ENCODE measurements at places on chromosomes 13 and 19.

DNA sequence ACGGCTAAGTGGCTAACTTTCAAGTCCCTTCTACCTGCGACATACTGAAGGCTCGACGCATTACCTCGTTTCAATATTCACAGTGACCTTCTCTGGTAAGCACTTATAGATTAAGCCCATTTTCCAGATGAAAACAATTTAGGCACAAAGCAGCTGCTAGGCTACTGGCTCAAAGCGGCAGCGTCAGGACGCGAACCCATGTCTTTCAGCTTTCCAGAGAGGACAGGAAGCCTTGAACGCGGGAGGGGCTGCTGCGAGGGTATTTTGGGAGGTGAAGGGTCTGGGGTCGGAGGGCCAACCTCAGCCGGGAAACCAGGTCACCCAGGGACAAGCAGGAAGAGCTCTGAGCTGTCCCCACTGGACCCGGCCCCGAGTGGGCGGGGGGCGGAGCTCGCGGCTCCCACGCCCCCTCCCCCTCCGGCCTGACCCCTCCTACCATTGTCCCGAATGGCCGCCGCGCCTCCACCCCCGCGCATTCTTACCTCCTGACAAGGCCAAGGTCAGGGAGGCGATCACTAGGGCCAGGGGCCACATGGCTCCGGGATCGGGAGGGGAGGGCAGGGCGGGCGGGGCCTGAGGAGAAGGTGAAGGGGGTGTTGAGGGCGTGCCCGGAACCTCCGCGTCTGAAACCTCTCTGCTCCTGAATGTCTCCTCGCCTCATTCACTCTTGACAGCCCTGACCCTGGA, at the start of gene KLK13:
Gene KLK13 (minus strand): TSS at position 559 of the 687 bp plus-strand sequence. CDS start 25 bp downstream, at position 534.
- no peak for DNase-seq

GRCh38 chr13:106996867-106997618, 429.1 kb upstream of the ARGLU1 start:
- no peak for DNase-seq

- no peak for DNase-seq
These were observed 24.7 kb downstream of the FRY start for GRCh38 chr13:32056316-32056715.

- no peak for DNase-seq
These were observed 9.7 kb downstream of the DEDD2 start for GRCh38 chr19:42207767-42208271.

DNA sequence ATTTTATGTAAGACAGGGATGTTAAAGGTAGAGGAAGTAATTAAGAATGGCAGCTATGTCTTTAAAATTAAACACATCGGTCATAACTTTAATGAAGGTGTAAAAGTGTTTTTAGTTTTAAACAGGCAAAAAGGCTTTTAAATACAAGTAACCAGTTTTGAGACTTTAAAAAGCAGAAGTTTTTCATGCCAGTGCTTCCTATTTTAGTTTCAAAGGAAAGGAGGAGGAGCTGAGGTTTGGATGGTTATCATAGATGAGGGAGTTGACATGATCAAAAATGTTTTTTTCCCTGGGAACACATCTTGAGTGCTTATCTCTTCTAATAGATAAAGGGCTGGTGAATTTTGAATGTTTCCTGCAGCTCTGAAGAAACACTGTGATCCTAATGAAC, 42.9 kb downstream of the LRCH1 start:
- no peak for DNase-seq

GRCh38 chr13:98523455-98524102, 53.3 kb downstream of the STK24 start:
- DNase-seq, result no peak

DNA sequence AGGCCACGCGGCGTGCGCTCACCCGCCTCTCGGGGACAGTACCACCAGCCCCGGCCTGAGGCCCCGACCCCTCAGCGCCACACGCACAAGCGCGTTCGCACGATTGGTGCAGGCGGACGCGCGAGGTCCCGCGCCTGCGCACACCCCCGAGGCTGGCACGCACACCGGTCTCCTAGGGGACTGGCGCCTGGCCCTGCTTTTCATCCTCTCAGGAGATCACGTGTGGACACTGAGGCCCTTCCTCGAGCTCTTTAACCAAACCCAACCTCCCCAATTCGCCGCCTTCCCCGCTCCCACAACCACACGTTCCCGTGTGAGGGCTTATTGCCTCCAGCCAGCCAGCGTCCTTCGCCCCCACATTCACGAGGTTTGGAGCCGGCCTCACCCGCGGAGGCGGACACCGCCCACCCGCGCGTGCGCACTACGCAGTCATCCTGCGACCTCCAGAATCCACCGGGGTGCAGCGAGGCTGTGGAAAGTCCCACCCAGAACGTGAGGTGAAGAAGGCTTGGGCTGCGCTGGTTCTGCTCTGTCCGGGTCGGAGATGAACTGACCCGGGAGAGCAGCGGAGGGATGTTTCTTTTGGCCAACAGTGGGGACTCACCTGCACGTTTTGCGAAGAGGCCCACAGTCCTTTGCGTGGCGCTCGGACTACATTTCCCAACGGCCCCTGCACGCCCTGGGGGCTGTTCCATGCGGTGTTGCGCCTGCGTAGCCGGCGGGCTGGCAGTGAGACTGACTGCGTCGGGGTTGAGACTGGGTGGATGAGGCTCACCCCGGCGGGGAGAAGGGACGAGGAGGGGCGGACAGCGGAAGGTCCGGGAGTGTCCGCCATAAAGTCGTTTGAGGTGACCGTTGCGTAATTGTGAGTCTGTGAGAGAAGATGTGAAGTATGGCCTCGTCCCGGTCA, 539 bp upstream of the ZNF667 start:
- peak; percentile 28 for DNase-seq

DNA sequence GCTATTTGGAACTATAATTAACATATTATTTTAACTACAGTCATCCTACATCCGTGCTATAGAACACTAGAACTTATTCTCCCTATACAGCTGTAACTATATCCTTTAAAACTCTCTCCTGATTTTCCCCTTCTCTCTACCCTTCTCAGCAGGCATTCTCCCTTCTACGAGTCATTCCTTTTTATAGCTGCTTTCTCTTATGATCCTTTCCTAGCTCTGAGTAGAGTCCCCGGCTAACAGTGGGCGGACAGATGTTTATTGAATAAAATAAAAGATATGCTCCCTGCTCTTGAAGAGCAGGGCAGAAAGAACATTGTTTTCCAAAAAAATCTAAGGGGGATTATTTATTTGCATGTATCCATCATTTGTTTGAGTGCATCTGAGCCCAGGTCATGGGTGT, 246.5 kb upstream of the TMTC4 start:
- no peak for DNase-seq

DNA sequence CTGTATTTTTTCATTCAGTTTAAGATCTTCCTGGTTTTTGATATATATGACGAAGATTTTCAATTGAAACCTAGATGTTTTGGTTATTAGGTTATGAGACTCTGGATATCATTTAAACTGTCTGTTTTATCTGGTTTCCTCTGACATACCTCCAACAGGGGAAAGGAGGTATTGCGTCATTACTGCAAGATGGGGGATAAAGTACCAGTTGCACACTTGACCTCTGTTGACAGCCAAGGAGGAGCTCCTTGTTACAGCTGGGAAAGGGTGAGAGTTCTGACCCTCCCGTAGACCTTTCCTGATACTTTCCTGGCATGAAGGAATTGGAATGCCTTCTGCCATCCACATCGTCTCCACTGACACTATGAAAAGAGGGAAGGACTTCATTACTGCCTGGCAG, 82.0 kb upstream of the SHISA2 start:
- no peak for DNase-seq

DNA sequence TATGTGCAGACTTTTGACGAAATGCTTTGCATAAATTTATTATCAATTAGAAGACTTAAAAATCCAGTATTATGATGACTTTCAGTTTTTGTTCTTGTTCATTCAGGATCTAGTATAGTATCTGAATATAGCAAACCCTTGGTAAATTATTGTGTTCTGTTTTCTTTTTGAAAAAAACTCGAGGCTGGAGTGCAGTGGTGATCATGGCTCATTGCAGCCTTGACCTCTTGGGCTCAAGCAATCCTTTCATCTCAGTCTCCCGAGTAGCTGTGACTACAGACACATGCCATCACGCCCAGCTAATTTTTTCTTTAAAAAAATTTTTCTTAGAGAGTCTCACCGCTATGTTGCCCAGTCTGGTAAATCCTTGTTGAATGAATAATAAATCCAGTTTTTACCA, 4.6 kb downstream of the FARP1 start:
- no peak for DNase-seq

DNA sequence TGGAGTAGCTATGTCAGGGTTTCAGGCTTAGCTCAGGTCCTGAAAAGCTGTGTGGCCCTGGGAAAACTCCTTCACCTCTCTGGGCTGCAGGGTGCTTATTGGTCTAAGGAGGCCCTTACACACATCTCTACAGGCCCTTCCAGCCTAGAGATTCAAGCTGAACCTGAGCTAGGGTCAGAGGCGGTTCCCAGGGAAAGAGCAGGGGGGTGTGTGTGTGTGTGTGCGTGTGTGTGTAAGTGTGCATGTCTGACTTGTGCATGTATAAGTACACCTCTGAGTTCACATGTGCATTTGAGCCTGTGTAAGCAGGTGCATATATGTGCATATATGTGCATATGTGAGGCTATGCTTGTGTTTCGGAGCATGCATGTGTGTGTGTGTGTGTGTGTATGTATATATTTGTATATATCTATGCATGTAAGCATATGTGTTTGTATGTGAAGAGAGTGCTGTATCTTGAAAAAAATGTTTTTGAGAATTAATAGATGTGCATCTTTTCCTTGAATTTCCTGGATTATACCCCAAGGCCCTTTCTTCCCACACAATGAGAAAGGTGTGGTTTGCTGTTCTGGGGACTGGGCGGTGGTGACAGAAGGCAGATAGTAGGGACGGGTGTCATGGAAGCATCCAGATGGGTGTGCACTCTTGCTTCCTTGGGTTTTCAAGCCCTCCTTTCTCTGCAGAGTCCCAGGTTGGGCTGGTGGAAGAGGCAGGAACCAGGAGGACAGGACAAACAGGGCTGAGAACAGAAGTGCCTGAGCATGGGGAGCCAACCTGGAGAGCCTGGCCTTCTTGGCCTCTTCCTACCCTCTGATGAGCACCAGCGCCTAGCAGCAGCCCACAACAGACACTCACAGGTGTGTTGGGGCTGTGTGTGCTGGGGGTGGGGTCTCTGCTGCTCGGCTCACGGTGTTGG, 150.3 kb upstream of the TSHZ3 start:
- DNase-seq, result no peak

DNA sequence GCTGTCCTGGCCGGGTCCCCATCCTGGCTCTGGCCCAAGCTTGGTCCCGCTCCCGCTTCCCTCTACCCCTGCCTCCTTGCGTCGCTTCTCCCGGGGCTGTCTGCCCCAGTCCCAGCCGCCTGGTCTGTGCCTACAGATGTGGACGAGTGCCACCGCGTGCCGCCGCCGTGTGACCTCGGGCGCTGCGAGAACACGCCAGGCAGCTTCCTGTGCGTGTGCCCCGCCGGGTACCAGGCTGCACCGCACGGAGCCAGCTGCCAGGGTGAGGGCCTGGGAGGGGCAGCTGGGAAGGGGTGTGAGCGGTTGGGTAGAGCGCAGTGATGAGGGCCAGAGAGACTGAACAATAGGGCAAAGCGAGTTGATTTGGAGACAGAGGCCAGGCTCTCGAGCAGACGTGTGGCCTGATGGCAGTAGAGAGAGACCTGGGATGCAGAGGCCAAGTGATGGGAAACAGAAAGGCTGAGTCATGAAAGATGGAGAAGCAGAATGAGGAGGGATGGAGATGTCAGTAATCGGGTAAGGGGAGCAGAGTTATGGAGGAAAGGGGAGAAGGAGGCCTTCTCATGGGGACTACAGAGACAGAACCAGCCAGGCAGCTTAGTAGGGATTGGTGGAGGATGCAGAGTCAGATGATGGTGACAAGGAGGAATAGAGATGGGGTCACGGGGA, 9.4 kb downstream of the LTBP4 start:
- peak; percentile 47 for DNase-seq

DNA sequence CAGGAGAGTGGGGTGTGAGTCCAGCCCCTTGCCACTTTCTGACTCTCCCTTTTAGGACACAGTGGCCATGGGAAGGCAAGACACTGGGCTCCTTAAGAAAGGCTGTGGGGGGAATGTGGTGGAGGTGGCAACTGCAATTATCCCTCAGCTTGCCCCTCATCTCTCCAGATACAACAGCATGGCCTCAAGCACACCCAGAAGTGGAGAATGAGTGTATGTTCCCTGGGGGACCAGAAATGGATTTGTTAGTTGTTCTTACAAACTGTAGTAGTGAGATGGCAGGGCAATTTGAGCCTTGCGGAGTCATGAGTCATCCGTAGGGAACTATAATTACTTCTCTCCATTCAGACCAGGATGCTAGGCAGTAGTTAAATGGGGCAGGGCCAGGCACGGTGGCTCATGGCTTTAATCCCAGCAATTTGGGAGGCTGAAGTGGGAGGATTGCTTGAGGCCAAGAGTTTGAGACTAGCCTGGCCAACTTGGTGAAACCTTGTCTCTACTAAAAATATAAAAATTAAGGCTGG, 25.6 kb upstream of the CXCL17 start:
- DNase-seq, result no peak

- DNase-seq, result no peak
These were observed 2.3 kb downstream of the PRAM1 start for GRCh38 chr19:8500158-8500557.

DNA sequence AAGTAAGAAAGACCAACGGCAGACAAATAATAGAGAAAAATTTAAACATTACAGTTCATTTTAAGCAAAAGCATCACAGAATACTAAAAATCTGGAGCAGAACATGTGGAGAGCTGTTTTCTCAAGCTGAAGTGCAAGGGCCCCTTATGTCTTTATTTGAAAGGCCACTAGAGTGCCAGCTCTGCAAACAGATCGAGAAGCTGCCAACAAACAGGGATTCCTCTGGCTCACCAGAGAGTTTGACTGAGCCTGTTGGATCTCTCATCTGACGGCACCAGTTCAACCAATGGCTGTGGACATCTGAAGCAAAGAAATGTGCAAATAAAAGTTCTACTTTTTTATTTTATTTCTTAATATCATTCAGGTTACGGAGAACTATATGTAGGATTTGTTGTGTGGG, 119.7 kb downstream of the COL4A2 start:
- no peak for DNase-seq

DNA sequence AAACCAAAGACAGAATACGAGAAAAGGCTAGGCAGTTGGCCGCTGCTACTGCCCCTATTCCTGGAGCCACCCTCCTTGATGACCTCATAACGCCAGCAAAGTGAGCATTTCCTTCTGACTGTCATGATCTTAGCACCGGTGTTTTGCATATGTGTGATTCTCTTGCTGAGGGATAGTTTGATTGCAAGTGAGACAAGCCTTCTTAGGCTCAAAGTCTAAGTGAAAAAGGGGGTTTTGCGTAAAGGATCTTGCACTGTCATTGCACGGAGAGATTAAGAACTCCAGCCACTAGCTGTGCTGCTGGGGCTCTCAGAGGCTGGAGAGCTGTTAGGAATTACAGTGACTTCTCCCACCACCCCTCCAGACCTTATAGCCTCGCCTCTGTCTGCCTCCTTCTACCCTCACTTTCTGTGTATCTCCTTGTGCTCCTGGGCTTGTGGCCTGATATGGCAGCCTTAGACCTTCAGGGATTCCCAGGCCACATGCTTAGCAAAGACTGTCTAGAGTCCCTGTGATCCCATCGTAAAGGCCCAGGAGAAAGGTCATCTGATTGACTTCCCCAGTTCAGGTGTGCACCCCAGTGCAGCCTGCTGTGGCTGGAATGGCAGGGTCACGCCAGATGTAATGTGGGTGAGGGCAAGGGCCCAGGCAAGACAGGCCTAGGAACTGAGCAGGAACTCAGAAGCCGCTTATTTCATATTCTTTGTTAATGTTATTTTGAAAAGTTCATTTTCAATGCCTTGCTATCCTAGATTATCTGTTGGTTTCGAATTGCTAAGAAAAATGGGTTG, 12.6 kb downstream of the GPATCH1 start:
- DNase-seq, result no peak
